Esophagus squamous epithelium (tissue), 5 donors: ENCODE measurements at places on chromosomes 16 and 17.

- DNase-seq, result no peak
Measured at GRCh38 chr16:30409125-30410060, 2.0 kb downstream of the ZNF771 start.

GRCh38 chr17:83119987-83120864 lies 40.8 kb downstream of the METRNL start:
- no peak for DNase-seq

DNA sequence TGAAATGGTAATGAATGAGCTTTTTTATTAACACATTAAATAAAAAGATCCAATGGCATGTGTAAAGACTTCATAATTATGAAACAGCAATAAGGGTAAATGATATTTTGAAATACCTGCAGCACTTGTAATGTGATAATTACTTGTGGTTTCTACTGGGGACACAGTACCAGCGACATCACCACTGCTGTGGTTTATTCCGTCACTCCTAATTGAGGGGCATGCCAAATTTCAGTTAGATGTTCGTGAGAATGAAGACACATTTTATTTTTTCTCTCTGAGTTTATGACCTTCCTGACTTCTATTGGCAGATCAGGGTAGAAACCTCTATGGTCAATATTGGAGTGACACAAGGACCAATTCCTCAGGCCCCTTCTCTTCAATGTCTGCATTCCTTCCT lies 131.9 kb upstream of the XYLT1 start:
- DNase-seq, result no peak

GRCh38 chr17:32783602-32784001 lies 93.3 kb downstream of the MYO1D start:
- no peak for DNase-seq

- DNase-seq, result no peak
Measured at GRCh38 chr17:36623281-36623680, 21.9 kb downstream of the MRM1 start.

- DNase-seq, result no peak
Measured at GRCh38 chr16:87715658-87716057, 50.1 kb downstream of the KLHDC4 start.

GRCh38 chr16:79210607-79211006 lies 389.9 kb downstream of the MAF start:
- DNase-seq, result no peak

DNA sequence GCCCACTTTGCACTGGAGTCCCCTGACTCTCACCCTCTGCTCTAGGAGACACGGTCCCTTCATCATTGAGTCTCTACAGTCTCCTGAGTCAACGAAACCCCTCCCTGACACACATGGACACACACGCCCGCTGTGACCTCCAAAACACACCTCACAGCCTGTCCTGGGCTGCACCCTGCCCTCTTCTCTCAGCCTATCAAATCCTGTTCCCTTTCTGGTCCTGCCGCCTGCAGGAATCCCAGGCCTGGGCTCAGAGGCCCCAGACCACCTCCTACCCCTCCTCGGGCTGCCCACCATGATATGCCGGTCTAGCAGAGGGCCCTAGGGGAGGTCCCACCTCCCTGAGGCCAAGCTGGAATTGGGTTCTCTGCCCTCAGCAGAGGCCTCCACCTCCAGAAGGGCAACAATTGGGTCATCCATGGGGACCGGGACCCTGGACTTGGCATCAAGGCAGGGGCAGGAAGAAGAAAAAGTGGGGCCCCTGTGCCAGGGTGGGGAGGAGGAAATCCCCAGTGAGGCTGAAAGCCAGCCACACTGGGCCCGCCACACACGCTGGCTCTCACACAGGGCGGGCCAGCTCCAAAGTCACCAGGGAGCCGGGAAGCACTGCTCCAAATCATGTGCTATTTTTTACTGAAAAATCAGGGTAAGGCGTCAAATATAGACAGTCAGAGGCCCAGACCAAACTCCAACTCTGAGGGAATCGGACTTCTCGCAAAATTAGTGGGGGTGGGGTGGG lies 3.4 kb downstream of the PPP1R9B start:
- DNase-seq, result no peak

GRCh38 chr16:89473791-89474414 lies 16.5 kb downstream of the ANKRD11 start:
- no peak for DNase-seq

GRCh38 chr17:80101946-80102663 lies 724 bp downstream of the GAA start:
- DNase-seq, result no peak

DNA sequence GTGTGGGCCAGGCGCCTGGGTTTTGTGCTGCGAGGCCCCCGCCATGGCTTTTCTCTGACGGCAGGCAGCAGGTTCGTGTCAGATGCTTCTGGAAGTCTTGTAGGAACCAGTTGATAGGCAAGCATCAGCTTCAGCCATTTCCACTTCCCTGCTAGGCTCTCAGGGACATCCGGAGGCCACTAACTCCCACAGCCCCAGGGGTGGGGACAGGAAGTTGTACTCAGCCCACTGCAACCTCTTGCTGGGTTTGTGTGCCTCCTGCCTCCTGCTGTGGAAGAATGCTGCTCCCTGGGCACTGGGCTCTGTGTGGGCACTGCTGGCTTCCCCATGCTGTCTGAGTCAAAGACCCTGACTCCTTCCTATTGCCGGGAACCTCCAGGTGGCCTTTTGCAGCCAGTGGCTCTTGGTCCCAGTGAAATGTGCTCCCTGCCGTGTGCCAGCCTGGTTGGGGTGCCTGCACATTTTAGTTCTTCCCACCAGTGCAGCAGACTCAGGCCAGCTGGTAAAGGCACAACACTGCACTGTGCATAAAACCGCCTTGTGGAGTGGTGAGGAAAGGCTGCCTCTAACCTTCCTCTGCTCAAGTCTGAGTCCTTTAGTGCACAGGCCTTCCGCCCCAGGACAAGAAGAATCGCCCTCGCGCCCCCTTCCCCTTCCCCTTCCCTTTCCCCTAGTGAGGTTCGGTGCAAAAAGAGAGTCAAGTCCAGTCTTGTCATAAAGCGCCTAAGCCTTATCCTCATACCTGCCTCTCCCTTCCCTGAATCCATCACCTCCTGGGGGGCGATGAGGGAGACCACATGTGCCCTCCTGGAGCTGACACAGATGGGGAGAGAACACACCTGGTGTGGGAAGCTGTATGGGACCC lies 16.6 kb downstream of the LDHD start:
- no peak for DNase-seq

GRCh38 chr17:3959295-3959899 lies 4.8 kb downstream of the ATP2A3 start:
- no peak for DNase-seq

- no peak for DNase-seq
Measured at GRCh38 chr17:44558334-44558709, 1.0 kb downstream of the FZD2 start.

DNA sequence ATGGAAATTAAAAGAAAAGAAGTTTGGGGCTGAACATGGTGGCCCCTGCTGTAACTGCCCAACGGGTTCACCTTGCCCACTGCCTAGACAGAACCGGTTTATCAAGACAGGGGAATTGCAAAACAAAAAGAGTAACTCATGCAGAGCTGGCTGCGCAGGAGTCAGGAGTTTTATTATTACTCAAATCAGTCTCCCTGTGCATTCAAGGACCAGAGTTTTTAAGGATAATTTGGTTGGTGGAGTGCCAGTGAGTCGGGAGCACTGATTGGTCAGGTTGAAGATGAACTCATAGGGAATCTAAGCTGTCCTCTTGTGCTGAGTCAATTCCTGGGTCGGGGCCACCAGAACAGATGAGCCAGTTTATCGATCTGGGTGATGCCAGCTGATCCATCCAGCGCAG lies 4.4 kb upstream of the SCPEP1 start:
- no peak for DNase-seq

- no peak for DNase-seq
Measured at GRCh38 chr16:20904507-20905081, 4.0 kb downstream of the LYRM1 start.

DNA sequence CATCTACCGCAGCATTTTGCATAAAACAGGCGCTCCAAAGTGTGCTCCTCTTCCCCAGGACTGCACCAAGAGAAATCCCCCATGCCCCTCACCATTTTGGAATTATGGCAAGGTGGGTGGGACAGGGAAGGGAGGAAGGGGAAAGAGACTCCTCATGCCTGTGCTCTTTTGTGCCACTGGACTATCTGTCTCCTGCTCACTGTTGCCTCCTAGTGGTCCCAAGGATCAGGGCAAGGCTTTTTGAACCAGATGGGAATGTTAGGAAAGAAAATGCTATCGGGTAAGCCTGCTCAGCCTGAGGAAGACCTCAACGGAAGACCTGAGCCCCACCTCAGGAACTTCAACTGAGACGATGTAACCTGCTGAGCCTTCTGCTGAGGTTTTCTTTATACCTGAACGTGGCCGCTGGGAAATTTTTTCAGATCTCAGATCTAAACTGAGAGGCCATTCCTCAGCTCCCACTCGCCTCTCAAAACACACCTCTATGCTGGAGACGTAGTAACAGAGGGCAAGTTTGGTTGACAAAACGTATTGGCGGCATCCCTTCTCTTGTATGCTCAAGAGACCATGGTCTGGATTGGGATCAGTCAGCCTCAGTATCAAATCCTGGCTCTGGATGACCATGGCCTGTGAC lies 58.3 kb downstream of the SPACA3 start:
- DNase-seq, result no peak

DNA sequence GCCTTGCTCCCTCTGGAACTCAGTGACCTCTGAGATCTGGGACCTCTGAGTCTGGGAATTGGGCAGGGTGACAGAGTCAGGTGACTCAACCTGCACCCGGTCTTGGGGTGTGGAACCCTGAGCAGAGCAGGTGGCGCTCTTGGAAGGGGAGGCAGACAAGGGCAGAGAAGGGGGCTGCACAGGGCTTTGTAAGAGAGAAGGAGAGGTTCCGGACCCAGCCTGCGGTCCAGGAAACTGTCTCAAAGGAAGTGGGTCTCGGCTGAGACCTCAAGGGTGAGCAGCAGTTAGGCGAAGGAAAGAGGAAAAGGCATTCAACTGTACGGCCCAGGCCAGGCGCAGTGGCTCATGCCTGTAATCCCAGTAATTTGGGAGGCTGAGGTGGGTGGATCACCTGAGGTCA lies 10.0 kb upstream of the RIPOR1 start:
- DNase-seq, result no peak

DNA sequence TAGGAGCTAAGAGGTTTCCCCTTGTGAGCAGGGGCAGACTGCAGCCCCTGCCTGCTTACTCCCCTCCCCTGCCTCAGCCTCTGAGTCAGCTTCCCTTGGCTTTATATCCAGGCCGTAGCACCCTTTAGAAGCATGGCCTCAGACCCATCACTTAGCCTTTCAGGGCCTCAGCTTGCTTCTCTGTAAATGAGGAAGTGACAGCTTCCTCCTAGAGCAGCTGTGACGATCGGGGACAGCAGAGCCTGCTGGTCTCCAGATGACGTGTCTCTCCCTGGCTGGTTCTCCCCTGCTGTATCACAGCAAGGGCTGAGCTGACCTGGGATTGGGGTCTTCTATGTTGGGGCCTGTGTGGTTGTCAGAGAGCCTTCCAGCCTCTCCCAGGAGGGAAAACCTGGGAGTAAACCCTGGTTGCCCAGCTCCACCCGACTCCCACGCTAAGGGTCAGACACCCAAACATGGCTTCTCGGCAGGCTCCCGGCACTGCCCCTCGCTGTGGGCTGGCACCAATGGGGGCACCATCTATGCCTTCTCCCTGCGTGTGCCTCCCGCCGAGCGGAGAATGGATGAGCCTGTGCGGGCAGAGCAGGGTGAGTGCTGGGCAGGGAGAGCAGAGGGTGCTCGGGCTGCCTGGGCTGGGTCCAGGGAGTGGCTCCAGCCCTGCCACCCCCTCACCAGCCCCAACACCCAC lies 16.3 kb upstream of the MYO15B start:
- peak; percentile 33 for DNase-seq

GRCh38 chr16:53053967-53054669 lies 673 bp upstream of the CHD9 start:
- no peak for DNase-seq

DNA sequence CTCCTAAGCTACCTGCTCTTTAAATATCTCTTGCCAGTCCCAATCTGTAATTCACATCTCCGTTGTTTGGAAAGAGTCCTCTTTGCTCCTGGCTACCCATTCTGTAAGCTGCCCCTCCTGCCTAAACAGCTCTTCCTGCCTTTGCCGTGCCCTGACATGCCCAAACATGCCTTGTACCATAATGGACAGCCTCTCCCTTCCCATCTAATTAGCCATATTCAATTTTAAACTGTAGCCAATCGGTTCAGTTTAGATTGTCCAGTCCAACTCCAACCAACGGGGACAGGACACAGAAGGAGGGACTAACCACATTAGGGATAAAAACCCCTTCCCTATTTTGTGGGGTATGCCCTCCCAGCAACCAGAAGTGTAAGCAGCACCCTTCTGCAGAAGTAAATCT lies 30.6 kb upstream of the CLEC3A start:
- DNase-seq, result no peak

GRCh38 chr17:20315821-20316220 lies 151.5 kb downstream of the LGALS9B start:
- no peak for DNase-seq
